Stimulated activated CD8-positive, alpha-beta memory T cell treated with anti-CD3 and anti-CD28 coated beads, Interleukin-15, amount 100 ng/mL, for 48 hours (primary cell): ENCODE measurements at places on chromosomes 13 and 19.

- no peak for DNase-seq
Measured at GRCh38 chr13:42327725-42328124, 55.8 kb downstream of the AKAP11 start.

DNA sequence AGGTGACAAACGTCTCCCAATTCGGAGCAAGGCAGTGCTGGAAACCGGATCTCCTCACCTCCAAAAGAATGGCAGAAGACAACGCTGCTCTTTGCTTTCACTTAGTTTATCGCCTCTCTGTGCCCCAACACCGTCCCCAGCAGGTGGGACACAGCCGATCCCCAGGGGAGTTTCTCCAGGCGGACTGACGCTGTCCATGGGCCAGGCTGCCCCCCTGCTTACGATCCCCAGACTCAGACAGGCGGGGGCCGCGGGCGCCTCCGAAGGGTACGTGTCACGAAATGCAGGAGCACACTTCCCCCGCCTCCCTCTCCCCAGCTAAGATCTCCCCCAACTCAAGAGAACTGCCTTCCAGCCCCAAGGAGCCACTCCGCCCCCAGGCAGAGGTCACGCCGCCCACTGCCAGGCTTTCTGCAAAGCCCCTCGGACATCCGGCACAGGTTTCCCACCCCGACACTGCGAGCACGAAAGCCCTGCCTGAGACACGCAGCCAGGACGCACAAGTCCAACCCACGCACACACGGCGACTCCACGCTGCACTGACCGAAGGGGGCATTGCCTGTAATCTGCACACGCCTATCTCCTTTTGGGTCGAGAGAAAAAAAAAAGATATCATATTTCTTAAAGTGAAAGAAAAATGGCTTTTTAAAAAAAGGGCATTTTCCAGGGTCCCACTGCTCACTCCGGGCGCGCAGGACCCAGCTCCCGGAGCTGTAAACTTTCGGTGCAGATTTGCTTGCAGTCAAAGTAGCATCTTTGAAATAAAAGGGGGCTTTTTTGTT is 2.0 kb downstream of the SPRY2 start:
- DNase-seq: no peak

DNA sequence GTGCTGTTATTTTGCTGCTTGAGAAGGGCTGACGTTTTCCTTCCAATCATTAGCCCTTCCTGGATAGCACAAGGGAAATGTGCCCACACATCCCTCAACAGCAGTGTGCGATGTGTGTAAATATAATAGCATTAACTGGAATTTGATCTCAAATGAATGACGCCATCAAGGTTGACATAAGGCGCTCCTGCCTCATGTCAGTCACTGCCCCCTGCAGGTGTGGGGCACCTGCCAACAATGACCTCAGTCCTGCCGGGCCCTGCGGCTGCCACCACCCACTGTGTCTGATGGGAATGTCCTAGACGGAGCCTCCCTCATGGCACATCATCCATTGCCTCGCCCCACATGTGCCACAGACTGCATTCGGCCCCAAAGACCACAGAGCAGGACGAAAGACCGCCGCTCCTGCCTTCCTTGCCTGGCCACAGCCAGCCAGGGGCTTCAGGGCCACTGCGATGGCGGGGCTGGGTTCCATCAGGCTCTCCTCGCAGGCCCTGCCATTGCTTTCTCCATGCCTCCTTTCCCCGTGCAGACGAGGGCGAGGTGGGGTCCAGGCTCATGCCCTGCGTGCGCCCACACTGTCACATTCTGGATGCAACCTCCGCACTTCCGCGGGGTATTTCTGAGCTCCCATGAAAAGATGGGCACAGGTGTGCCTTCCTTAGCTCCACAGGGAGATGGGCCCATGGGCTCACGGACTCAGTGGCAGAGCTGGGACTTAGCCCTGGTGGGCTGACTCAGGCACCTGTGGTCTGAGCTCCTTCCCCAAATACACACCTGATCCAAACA is 146.7 kb downstream of the SOX1 start:
- no peak for DNase-seq

GRCh38 chr13:24540236-24541126 is 27.9 kb upstream of the PARP4 start:
- DNase-seq: no peak

DNA sequence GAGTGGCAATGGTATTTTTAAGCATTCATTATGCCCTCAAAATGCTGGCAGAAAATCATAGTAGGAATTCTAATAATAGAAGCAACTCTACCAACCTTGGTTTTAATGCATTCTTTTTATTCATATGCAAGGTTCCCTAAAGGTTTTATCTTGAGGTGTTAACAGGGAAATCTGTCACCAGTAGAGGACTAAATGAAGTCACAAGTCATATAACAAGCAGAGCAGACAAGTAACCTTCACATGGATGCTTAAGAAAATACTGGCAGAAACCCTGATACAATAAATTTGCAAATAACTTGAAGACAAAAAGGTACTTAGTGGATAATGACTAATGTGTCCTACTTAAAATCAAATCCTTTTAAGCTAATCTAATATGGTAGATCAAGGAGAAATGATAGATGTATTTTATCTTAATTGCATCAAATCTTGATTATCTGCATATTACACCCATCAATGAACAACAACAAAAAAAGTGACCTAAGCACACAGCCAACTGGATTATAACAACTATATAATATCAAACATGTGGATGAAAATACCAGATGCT is 73.3 kb downstream of the RFC3 start:
- no peak for DNase-seq

DNA sequence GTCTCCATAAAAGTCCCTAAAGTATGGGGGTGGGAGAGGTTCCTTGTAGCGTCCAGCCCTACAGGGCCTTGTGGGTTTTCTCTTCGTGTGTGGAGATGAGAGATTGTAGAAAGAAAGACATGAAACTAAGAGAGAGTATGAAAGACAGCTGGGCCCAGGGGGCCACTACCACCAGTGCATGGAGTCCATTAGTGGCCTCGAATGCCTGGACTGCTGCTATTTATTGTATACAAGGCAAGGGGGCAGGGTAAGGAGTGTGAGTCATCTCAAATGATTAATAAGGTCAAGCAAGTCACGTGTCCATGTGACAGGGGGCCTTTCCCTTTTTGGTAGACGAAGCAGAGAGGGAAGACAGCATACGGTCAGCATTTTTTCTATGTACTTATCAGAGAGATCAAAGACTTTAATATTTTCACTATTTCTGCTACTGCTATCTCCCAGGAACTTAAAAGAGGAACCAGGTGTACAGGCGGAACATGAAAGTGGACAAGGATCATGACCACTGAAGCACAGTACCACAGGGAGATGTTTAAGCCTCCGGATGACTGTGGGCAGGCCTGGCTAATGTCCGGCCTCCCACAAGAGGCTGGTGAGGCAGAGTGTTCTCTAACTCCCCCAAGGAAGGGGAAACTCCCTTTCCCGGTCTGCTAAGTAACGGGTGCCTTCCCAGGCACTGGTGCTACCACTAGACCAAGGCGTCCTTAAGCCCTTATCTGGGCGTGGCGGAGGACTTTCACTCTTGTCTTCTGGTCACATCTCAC is 25.5 kb downstream of the FGF21 start:
- DNase-seq: no peak

DNA sequence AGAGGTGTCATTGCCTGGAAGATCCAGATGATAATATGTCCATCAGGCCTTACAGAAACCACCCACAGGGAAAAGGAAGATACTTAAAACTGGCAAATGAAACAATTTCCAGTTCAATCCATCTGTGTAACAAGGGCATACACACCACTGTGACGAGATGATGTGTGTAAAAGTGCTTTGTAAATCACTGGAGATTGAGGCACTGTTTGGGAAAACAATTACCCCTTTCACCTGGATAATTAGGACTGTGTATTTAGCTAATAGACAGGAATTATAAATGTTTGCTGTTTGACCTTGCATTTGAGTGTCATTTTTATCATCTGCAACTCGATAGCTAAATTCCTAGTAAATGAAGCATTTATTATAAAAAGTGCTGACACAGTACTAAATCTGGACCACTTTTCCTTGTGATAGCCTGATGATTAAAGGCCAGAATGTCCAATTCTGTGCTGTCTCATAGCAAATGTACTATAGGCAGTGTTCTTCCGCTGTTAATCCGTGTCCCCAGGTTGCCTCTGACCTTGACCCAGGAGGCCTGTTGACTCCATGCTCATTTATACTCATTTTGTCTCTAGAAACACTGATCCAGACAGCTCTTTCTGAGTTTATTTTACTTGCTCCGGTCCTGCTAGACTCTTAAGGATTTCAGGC is 105.8 kb downstream of the LACC1 start:
- DNase-seq: no peak

GRCh38 chr19:10780368-10780767 is 55.6 kb downstream of the TMED1 start:
- no peak for DNase-seq

DNA sequence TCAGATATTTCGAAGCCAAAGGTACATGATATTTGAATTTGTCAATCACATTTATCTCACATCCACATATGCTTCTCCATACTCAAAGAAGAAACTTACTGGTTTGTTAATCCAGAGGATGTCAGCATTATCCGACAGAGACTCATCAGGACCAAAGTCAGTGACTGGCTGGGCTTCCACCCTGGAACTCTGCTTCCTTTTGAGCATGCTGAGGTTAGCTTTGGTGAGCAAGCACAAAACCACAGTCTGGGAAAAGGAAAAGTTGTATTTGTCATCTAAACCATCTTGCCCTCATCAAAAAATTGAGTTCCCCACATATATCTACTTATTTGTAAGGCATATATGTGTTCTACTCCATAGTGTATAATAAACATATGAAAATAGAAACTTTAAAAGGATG is 17.4 kb downstream of the NALCN start:
- no peak for DNase-seq

- DNase-seq: no peak
Measured at GRCh38 chr19:55287361-55288079, 3.7 kb downstream of the BRSK1 start.

DNA sequence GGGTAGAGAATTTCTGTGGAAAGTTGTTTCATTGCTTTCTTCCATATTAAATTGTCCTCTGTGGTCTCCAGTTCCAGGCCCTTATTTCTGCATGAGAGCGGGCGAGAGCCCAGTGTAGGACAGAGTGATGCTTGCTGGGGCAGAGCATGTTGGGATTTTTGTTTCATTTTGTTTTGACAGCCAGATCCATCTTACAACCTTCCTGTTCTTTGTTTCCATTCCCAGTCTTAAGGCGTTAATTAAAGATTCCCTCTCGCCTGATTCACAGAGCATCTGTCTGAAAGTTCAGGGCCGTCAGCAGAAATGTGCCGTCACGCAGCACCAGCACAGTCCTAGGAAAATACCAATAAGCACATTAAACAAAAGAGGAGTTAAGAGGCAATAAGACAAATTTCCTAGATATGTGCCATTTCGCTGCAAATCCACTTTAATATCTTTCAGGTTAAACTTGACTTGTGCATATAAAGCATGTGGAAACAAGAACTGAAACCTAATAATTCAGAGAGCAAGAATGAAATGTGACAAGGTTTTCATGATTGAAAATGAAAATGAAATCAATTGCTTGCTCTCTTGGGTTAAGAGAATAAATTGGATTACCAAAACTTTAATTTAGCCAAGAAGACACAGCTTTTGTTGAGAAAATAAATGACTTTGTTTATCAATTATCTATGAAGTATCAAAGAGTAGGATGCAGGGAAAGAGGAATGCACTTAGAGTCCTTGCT is 210.7 kb upstream of the SLC10A2 start:
- DNase-seq: no peak

- DNase-seq: no peak
Measured at GRCh38 chr13:76921516-76921915, 26.8 kb upstream of the ACOD1 start.

GRCh38 chr13:75751350-75751749 is 115.2 kb downstream of the LMO7 start:
- DNase-seq: no peak

GRCh38 chr19:14683439-14683838 is 6.4 kb upstream of the ZNF333 start:
- DNase-seq: no peak

- no peak for DNase-seq
Measured at GRCh38 chr19:39211731-39212374, 7.8 kb upstream of the SYCN start.

DNA sequence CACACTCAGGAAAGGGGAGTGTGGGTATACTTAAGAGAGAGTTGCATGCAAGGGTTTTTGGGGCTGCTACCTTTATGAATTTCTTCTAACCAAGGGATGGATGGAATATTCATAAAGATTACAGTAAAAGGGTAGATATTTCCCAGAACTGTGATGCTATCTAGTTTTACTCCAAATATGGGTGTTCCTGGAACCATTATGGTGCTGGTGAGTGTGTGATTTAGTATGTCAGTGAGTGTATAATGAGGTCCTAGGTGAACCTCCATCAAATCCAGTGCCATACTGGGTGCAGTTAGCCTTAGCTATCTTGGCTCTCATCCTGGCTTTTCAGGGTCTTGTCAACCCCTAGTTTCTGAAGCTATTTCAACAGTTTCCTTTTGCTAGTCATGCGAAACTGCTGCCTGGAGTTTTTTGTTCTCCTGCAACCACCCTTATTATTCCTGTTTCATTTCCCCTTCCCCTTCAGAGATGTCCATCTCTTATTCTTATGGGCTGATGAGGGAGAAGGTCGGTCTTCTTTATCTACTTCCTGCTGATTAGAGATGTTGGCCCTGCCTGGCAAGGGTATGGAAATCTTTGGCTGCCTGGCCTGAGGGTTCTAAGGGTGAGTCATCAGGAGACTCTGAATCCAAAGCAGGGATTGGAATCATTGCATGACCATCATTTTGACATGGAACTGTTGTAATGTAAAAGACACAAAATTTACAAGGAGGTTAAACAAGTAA is 202.3 kb downstream of the NBEA start:
- DNase-seq: no peak

DNA sequence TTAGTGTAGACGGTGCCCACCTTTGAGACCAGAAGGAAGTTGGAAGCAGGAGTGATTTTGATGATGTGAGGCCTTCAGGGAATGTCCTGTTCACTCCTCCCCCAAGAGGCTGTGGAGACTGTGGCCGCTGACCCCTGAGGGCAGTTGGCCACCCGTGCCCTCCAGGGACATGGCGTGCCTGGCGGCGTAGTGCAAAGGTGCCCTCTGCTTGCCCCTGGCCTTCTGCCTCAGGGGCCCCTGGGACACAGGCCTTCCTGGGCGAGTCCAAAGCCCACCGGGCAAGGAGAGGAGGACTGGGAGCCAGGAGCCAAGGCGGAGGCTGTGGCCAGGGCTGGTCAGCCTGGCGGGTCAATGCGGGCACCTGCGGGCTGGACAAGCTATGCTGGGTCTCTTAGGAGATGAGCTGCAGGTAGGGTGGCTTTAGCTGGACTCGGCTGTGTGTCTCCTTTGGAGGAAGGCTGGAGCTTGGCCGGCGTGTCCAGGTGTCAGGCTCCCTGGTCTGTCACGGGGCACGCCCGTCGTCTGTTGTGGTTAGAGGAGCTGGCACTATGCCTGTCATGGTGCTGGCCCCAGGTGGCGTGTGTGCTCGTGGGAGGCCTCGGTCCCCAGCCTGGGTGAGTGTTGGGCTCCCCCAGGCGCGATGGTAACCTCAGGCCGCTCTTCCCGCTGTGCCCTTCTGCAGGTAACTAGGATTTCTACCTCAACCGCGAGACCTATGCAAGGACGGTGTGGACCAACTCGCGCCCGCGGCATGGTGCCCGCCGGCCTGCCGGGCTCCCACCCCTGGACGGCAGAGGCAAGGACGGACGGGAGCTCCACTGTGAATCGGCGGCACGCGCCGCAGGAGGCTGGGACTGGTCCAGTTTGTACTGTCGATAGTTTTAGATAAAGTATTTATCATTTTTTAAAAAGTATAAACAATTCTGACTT is 6.8 kb downstream of the PLEKHJ1 start:
- DNase-seq: no peak

GRCh38 chr19:33621811-33622504 is at the start of gene CHST8:
CHST8 (plus strand) TSS chr19:33621953; CDS start chr19:33689262, 67,309 bp downstream.
- DNase-seq: no peak

GRCh38 chr13:114019367-114019766 is 45.5 kb upstream of the C13orf46 start:
- no peak for DNase-seq
